ENCODE measurements at places on chromosomes 4 and X. TPM values are rescaled to one million over a fixed set of nuclear protein-coding genes. Genes with fewer than 3 reads are reported as not detected.

Gene AKAP4
- not detected for polyA plus RNA-seq

Gene GLRA2
- polyA plus RNA-seq, result not detected

Gene CFP
- 3.1 TPM for polyA plus RNA-seq

Gene LRRC66
- not detected for polyA plus RNA-seq

- DNase-seq, result no peak
Observed at GRCh38 chr4:62119195-62119594, 919.1 kb downstream of the ADGRL3 start.

DNA sequence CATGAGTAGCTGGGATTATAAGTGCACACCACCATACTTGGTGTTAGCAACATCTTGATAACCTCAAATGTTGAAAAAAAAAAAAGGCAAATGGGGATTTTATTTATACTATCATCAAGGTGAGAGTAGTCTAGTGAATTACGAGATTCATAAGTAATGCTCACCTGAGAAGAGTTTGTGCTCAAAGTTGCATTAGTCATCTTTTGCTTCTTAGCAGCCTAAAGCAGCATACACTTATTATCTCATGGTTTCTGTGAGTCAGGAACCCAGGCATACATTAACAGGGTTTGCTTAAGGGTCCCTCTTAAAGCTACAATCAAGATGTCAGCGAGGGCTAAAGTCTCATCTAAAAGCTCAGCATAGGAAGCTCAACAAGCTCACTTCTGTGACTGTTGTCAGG is 8.2 kb upstream of the EXOSC9 start:
- no peak for DNase-seq

DNA sequence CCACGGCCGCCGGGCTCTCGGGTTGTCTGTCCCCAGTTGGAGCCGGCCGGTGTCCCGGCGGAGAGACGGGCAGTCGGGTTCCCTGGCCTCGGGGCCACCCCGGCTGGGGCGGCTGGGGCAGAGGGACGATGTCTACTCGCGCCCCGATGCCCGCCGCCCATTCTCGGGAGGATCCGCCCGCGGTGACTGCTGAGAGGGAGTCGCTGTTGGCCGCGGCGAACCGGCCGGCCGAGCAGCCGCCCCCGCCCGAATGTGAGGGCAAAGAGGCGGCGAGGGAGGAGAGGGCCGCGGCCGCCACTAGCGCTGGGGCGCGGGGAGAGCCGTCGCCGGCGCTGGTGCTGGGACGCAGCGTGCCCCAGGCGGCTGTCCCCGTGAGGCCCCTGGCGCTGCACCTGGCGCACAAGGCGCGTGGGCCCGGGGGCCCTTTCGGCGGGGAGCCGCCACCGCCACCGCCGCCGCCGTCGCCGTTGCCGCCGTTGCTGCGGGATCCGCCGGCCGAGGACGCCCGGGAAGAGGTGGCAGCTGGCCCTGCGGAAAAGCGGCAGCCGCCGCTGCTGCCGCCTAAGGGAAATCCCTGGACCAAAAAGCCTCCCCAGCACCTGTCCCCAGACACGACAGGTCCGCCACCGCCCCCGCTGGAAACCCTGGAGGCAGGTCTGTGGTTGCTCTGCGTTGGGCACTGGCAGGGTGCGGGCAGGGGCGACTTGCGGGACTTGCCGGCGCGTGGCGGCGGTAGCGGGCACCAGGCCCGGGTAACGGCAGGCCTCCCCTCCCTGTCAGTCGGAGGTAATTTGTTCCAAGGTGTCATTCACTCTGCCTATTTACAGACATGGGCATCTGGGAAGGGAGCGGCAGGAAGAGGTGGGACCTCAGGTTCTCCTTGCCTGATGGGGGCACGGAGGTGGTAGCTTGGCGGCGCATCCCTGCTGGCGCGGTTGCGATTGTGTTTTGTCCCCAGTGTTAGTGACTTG is 739 bp downstream of the LARP1B start:
- DNase-seq, result no peak

DNA sequence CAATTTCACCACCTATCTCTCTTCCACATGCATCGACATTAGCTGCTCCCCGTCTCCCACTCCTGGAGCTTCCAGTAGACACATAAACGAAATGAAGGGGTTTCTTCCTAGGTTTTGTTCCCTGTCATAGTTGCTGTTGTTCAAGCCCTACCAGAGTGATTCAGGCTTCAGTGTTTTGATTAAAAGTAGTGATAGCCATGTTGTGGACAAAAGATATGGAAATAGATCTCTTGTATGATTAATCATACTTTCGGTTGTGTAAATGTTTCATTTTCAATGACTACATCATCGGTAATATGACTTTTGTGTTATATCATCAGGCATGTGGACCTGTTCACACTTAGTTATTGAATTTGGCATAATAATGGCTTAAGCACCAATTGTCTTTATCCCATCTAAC is 96.5 kb upstream of the KLF3 start:
- no peak for DNase-seq
